Dermis microvascular lymphatic vessel endothelial cell (primary cell): ENCODE measurements at places on chromosomes 4 and X. TPM values are rescaled to one million over a fixed set of nuclear protein-coding genes. Genes with fewer than 3 reads are reported as not detected.

DNA sequence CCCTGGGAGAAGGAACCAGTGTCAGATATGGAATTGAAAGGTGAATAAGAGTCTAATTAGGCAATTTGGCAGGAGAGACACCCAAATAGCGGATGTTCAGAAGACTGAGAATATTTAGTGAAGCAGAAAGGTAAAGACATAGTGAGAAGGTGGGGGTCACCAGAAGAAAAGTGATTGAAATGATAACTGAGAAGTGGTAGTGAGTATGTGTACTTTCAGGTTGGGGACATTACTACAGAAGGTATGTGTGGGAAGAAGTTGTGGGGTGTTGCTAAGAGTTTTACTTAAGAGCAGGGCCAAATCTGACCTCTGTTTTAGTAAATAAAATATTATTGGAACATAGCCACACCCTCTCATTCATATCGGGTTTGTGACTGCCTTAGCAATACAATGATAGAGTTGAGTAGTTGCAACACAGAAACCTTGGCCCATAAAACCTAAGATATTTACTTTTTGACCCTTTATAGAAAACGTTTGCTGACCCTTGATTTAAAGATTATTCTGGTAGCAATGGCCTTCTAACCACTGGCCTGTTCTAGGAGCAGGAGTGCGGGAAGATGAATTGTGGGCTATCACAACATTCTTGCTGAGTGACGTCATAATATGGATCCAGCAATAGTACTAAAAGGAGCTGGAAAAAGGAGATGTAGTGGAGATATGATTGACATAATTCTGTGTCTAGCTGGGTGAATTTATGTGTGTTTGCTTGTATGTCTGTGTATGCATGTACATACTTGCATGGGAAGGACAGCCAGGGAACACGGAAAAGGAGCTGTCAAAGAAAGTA lies 115.3 kb downstream of the HS3ST1 start:
- DNase-seq: no peak

GRCh38 chrX:119410854-119411253 lies 11.7 kb downstream of the SLC25A43 start:
- DNase-seq: no peak

DNA sequence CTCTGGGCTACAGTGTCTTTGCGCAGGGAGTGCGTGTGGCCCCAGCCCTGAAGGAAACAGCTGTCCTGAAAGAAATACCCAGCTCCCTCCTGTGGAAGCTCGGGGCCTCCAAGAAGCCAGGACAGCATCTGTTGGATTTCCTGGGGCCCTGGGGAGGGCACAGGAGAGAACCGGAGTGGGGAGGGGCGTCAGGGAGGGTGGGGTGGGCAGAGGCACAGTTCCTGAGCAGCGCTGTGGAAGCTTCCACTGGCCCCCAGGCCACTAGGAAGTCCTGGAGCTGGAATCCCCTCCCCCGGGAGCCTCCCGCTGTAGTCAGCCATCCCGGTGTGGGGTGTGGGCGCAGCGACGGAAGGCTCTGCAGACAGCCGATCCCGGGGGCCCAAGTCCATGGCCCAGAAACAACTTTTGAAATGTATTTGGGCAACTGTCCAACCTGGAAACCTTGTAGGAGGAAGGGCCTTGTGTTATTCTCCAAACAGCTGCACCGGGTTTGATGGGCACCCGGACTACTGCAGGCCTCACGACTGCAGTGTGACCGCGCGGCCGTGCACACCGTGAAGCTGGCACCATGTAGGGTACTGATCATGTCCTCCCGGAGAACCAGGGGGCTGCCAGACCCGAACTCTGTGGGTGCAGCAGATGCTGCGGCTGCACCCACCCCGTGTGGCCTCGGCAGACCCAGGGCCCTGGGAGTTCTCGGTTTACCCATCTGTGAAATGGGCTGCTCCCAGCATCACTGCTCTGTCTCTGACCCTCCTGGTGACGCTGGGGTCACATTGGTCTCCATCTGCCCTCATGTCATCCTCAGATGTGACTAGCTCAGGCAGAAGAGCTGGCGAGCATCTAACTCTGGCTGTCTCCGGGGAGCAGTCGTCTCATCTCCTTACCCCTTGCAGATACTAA lies 68.5 kb upstream of the HMX1 start:
- no peak for DNase-seq

DNA sequence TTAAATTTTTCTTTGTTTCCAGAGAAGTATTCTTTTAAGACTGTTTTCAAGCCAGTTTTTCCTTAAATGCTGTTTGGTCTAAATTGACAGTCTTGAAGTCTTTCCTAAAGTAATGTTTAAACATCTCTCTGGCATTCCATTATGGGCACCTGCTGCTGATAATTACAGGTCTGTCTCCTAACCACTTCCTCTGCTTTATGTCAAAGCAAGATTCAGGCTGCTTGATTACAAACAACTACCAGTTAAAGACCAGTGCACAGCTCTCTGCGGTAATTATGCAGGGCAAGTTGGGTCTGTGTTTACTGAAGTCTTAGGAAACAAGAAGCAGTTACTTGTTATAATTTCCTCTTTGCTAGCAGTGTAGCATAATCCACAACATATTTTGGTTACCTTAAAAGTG lies 17.6 kb downstream of the UNC5C start:
- no peak for DNase-seq

Gene SYTL4
- total RNA-seq: 16.8 and 43.4 TPM in 2 replicates

Gene NAP1L3
- 0.39 and 0.76 TPM in 2 replicates for total RNA-seq

DNA sequence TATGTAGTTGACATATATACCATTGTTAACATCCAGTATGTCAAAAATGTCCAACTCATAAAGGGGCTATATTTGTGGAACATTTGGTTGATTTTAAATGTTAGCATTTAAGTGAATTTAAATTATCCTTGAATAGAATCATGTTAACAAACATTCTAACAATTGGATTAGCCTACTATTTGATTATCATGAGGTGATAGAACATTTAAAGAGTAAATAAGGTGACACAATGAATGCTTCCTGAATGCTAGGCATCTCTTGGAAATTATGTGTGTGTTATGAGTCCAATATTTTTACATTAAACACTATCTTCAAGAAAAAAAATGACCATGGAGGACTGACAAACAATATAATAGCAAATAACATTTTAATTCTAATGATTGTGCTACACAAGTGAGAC lies 901.9 kb upstream of the AGA start:
- no peak for DNase-seq

Gene FAM236B
- not detected in 2 replicates for total RNA-seq

Gene LONRF3
- 21.1 and 38.4 TPM in 2 replicates for total RNA-seq

Gene ARHGAP24
- total RNA-seq: 26.3 and 40.3 TPM in 2 replicates
